ENCODE measurements at places on chromosomes 5 and 9. TPM values are rescaled to one million over a fixed set of nuclear protein-coding genes. Genes with fewer than 3 reads are reported as not detected.
A peak's percentile ranks its signal among the peaks of the same experiment; 100 is the strongest.

- peak; percentile 51 for DNase-seq
These were observed 155.0 kb upstream of the CLINT1 start for GRCh38 chr5:158013939-158014338.

The GRM6 gene
- not detected for total RNA-seq

GRCh38 chr9:123335193-123335985, 20.6 kb upstream of the CRB2 start:
- peak; percentile 54 for DNase-seq

DNA sequence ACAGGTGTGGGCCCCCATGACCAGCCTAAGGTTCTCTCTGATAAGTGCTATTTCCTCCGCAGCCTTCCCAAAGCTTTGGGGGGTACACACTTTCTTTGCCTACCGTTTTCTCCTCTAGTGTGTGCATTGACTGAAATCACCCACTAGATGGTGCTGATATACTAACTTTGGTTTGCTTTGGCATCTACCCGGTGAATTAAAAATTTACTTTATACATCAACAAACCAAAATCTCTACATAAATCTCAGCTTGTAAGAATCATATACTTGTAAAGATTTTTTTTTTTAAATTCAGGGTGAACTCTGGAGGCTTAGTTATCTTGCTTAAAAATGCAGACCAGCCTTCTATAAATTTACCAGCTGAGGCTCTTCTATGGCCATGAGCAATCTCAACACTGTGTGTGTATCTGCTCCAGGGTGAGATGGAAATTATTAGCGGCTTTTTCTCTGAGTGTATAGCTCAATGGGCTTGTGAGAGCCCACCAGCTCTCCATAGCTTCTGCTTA, 475.7 kb upstream of the TNC start:
- DNase-seq: peak; percentile 79

DNA sequence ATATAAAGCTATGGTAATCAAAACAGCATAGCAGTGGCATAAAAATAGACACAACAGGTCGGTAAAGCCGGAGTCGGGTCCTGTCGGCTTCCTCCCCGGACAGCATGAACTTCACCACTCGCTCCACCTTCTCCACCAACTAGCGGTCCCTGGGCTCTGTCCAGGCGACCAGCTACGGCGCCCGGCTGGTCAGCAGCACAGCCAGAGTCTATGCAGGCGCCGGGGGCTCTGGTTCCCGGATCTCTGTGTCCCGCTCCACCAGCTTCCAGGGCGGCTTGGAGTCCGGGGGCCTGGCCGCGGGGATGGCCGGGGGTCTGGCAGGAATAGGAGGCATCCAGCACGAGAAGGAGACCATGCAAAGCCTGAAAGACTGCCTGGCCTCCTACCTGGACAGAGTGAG, 124.0 kb downstream of the CSNK1G3 start:
- no peak for DNase-seq

DNA sequence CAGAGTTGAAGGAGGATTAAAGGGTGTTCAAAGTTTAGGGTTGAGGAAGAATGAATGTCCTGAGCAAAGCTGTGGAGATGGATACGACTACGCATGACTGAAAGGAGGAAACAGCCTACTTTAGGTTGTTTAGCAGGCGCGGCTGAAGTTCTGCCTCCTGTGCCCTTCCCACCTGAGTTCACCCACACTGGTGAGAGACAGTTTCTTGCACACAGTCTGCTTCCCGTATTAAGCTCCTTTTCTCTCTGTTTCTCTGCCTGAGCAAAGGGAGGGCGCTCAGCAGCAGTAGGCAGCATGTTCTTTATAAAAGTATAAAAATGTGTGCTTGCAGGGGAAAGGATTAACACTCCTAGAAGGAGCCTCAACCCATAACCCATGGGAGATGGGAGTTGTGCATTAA, 224.0 kb upstream of the SMARCA2 start:
- no peak for DNase-seq

DNA sequence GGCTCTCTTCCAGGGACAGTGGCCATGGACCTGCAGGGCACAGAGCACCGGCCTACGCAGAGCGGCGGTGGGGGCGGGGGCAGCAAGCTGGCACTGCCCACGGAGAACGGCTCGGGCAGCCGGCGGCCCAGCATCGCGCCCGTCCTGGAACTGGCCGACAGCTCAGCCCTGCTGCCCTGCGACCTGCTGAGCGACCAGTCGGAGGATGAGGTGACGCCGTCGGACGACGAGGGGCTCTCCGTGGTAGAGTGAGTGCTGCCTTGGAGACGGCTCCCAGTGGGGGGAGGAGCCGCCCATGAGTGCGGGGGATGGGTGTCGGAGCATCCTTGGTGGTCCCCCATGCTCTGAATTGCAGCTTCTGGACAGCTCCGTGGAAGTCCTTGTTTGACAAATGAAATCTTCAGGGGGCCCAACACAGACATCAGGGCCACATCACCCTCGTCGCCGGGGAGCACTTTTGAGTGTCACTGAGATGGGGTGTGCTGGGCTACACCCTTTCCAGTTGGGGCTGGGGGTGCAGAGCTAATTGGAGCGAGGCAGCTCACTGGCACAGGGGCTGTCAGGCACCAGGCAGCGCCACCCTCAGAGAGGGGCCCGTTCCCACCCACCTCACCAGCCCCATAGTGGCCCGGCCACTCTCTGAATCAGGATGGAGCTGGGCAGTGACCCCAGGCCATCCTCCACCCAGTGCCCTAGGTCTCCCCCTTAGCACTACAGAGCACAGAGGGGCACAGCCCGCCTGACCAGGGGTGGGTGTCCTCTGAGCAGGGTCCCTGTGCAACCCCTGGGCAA, 70.9 kb downstream of the KCNT1 start:
- no peak for DNase-seq

The RNF224 gene
- total RNA-seq: not detected

- no peak for DNase-seq
These were observed 250.3 kb upstream of the SEMA6A start for GRCh38 chr5:116824751-116825438.

The TAF7 gene
- total RNA-seq: 92.0 TPM

DNA sequence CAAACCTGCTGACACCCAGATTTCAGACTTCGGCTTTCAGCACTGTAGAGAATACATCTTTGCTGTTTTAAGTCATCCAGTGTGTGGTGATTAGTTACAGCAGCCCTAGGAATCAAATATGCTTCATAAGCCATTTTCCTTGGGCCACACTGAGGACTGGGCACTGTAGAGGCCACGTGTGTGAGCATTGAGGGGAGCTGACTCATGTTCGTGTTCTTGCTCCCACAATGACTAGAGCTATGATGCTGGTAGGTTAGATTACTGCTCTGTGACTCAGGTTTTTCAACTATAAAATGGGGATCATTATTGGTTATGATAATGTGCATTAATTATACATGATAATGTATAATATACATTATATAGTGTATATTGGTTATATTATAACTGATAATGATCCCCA, 96.5 kb upstream of the PALM2AKAP2 start:
- no peak for DNase-seq

DNA sequence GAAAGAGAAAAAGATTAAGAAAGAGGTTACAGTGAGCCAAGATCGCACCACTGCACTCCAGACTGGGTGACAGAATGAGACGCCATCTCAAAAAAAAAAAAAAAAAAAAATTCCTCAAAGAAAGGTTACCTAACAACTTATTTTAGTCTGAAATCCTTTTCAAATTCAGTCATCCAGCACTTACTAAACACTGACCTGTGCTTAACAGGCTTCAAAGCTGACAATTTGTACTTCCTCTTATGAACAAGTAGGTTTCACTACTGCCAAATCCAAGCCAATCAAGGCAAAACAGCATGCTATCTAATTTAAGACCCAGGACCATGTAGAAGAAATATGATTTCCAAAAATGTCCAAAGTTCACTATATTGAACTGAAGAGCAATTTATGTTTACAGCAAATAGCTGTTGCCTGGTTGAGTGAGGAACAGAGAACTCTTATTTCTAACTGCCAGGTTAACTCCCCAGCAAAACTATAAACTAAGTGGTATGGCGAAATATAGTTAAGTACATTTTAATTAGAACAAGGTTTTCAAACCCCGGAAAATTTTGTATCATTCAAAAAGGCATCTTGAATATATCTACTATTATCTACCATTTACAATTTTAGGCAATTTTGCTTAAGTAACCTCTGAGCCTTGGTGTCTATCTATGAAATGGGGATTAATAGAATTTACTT, 13.4 kb downstream of the PWWP2A start:
- peak; percentile 21 for DNase-seq

DNA sequence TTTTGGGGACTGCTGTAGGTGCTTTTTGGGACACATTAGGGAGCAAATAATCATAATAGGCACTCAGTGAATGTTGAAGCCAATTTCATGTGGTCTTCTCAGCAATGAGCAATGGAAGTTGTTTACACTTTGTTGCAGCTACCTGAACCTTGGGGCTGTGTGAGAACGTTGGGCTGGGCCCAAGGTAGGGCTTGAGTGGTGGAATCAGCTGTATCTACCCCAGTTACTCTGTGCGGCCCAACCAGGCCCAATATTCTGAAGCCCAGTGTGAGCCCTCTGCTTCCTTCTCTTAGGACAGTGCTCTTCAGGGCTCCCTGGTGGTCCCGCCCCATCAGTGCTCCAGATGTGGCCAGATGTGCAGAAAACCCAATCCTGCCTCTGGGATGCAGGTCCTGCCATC, 38.4 kb downstream of the MAST4 start:
- DNase-seq: no peak

GRCh38 chr9:37453827-37454226, 11.4 kb downstream of the ZBTB5 start:
- no peak for DNase-seq

DNA sequence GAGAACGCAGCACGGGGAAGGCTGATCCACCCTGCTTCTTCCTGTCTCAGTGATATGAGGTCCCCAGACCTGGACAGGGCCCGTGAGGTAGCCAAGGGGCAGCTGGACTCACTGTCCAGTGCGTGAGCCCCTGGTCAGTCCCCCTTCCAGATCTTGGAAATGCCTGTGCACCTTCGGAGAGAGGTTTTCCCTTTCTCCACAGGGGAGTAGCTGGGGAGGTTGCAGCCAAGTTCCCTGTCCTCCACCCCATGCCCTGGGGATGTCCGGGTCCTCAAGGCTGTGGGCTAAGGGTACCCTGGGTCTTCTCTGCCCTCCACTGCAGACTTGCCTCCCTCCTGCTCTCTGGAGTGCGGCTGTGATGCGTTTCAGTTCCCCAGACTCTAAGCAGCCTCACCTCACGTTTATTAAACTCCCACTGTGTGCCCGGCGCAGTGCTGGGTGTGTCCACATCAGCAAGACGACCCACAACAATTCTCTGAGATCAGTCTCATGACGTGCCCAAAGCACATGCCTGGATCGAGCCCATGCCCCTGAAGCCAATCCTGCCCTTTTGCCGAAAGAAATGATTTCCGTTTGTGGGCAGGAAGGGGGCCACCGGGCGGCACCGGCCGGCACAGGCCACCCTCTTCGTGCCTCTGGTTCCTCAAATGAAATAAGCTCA, 101.3 kb upstream of the PHYKPL start:
- DNase-seq: no peak

The CBY3 gene
- total RNA-seq: 2.3 TPM

The SLC6A19 gene
- not detected for total RNA-seq

DNA sequence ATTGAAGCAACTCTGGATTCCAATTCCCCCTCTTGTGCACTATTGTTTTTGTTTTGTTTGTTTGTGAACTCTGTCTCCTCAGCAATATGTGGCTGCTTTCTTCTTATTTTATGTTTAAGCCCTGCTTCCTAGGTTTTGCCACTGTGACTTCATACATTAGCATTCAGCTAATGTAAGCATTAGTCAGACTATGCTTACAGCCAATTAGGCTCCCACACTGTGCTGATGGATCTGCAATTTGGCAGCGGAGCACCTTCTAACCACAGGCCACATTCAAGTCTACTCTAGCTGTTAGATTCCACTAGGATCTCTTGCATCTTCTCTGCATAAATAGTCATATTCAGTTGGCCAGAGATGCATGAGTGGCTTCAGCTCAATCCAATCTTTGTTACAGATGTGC, 9.6 kb upstream of the BICD2 start:
- DNase-seq: no peak

The SLC22A4 gene
- 0.78 TPM for total RNA-seq

DNA sequence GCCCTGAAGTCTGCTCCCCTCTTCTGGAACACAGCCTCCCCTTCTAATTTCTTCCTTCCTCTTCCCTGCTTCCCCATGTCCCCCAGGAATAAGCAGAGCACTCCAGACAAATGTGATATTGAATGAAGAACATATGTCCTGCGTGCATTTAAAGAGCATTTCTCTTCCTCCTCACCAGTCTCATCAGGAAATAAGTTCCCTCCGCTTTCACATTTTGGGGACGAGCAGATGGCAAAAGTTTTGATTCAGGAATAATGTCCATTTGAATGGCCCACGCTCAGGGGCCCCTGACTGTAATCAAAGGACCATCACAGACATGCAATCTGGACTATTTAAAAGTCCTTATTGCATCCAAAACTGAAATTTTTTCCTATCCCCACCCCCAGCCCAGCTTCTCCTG, 316.1 kb downstream of the CDK5RAP2 start:
- no peak for DNase-seq

DNA sequence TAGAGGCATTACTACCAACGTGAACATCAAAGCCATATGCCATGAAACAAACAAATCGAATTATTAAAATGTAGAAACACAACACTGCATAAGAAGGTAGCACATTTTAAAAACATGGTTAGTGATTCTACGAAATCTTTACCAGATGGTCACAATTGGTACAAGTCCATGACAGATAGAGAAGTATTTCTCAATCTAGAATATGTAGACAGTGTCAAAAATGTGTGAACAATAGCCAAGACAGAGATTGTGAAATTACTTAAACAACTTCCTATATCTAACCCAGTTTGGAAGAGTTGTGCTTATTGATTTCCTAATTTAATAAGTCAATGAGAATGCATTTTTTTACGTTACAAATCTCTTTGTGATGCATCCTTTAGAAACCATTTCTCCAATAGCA, 1121.6 kb downstream of the MAT2B start:
- no peak for DNase-seq

The ZDHHC12 gene
- 57.9 TPM for total RNA-seq

DNA sequence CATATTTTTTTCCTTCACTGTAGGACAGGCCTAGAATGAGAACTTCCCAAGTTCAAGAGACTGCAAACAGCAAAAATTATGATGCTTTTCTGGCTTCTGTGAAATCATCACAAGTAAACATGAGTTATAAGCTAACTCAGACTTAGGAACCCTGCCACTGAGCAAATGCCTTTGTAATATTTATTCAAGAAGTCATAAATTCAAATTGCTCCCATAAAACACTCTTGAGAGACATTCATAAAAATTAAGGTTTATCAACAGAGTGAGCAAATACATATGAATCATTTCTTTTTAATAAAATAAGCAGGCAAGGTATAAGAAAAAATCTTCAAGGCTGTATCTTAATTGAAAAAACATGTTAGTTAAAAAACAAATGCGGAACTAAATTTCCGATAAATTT, 124.2 kb downstream of the GNA14 start:
- no peak for DNase-seq

DNA sequence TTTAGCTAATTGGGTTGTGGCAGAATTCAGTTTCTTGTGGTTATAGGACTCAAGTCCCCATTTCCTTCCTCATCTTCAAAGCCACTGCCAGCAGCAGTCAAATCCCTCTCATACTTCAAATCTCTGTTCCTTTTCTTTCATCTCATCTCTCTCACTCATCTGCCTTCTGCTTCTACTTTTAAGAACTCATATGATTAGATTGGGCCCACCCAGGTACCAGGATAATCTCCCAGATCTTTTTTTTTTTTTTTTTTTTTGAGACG, 8.0 kb upstream of the REEP5 start:
- DNase-seq: no peak

- DNase-seq: no peak
These were observed 8.4 kb downstream of the PLPP7 start for GRCh38 chr9:131297903-131298302.

The FCHO2 gene
- total RNA-seq: 8.4 TPM
